NCI-H1092 treated with DMSO at 0.1 percent for 48 hours (cell line): ENCODE measurements at places on chromosomes 1 and 21.

GRCh38 chr1:105180789-105181188 lies 1431.1 kb downstream of the AMY1C start:
- DNase-seq = no peak

DNA sequence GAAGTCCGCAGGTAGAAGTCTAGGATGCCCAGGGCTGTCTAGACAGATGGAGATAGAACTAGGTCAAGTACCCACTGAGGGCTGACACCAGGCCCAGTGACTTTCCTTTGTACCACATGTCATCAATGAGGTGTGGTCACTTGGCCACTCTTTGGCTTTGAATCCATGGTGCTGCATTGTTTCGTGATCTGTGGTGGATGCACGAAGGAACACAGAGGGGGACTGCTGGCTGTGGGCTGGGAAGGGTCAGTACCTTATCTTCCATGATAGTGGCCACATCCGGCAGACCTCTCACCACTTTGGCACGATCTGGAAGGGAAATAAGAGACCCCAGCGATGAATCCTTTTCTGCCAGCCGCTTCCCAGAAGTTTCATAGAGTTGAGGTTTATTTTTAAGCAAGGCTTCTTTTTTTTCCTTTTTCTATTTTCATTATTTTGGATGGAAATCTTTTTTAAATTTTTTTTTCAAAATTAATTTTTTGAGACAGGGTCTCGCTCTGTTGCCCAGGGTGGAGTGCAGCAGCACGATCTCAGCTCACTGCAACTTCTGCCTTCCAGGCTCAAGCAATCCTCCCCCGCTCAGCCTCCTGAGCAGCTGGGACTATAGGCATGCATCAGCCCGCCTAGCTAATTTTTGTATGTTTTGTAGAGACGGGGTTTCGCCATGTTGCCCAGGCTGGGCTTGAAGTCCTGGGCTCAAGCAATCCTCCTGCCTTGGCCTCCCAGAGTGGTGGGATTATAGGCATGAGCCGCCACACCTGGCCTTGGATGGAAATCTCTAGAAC lies 53.1 kb downstream of the MYOM3 start:
- no peak for DNase-seq

GRCh38 chr21:38343691-38344090 lies 86.9 kb downstream of the KCNJ15 start:
- peak; percentile 97 for DNase-seq

GRCh38 chr1:36516372-36517010 lies 33.8 kb upstream of the CSF3R start:
- peak; percentile 78 for DNase-seq

GRCh38 chr1:116078699-116079223 lies 32.4 kb upstream of the MAB21L3 start:
- DNase-seq = no peak

DNA sequence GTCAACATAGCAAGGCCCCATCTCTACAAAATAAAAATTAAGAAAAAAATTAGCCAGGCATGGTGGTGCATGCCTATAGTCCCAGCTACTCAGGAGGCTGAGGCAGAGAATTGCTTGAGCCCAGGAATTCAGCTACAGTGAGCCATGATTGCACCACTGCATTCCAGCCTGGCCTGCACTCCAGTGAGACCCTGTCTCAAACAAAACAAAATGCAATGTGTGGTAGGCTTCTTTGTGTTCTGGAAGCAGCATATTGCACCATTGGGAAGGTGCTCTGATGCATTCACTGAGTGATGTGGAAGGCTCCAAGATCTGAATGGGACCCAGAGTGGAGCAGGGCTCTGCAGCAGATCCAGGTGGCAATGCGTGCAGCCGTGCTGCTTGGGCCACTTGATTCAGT lies 99.6 kb upstream of the COG2 start:
- DNase-seq = no peak
